Activated naive CD8-positive, alpha-beta T cell treated with anti-CD3 and anti-CD28 coated beads, Interleukin-2, amount 10 ng/mL, durations not matched to agents 7 days and 5 days (primary cell): ENCODE measurements at places on chromosomes 12 and 14. TPM values are rescaled to one million over a fixed set of nuclear protein-coding genes. Genes with fewer than 3 reads are reported as not detected.

OR6S1 gene
- total RNA-seq = not detected

PHC1 gene
- 23.9 TPM for total RNA-seq

SAMD15 gene
- total RNA-seq = not detected

MSI1 gene
- not detected for total RNA-seq

CLEC12A gene
- total RNA-seq = 4.0 TPM

MGP gene
- total RNA-seq = 0.60 TPM

DNA sequence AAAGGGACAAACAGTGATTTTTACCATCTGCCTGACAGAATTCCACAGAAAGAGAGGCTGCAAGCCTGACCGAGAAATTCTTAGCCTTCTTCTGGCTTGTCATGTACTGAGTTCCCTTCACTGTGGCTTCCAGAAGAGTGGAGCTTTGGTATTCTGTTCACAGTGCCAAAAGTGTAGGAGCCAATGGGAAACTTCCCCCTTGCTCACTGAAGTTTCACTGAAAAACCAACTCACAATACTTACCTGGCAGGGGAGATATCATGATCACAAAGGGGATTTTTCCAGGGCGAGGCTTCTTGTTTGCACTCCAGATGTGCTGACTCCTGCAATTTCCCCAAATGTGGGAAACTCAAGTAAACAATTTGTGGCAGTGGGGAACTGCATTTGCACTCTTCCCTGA lies 31.7 kb upstream of the MMP19 start:
- peaks cover 3% of the 10 kb centered on the region for H3K4me1 ChIP-seq
- H3K27ac ChIP-seq = no peak overlapping the region
- H3K36me3 ChIP-seq = peaks cover 12% of the 10 kb centered on the region
- H3K4me3 ChIP-seq = no peak overlapping the region
- H3K27me3 ChIP-seq = no peaks in the 10 kb centered on the region

- H3K36me3 ChIP-seq = peaks cover 7% of the 10 kb centered on the region
- no peaks in the 10 kb centered on the region for H3K27me3 ChIP-seq
- peaks cover 2% of the 10 kb centered on the region for H3K4me1 ChIP-seq
- peak; percentile 58 for DNase-seq
Observed at GRCh38 chr12:111304642-111305071, 64.2 kb downstream of the PHETA1 start.

DNA sequence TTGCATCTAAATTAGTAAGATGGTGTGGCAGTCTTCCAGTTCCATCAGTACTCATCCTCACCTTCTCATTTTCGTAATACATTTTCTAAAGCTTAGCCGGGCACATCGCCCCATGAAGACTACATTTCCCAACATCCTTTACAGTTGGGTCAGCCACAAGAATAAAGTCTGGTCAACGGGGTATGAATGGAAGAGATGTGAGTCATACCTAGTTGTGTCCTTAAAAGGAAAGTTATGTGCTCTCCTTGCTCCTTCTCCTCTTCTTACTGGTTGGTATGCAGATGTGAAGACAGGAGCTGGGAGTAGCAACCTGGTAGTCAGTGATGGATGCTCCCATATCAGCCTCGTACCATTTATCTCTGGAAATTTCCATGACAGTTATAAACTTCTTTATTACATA lies 35.9 kb upstream of the EGLN3 start:
- no peak for DNase-seq
- no peak overlapping the region for H3K4me3 ChIP-seq
- peaks cover 5% of the 10 kb centered on the region for H3K27me3 ChIP-seq
- no peak overlapping the region for H3K27ac ChIP-seq

DNA sequence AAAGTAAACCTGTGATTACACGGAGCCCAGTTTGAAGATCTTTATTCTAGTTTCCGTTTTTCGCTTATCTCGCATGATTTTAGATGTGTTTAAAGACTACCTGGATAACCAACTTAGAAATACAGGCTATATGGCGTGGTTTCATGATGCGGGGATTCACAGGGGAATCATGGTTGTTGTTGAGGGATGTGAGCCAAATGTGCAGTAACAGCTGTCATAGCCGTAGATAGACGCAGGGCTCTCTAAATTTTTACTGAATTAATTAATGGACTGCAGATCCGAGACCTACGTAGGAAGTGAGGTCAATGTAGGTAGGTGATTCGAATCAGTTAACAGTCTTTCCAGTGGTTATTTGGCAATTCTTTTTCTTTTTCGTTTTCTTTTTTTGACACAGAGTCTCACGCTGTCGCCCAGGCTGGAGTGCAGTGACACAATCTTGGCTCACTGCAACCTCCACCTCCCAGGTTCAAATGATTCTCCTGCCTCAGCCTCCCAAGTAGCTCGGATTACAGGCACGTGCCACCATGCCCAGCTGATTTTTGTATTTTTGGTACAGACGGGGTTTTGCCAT lies 144.9 kb upstream of the AMIGO2 start:
- H3K36me3 ChIP-seq = peaks cover 65% of the 10 kb centered on the region
- no peaks in the 10 kb centered on the region for H3K27me3 ChIP-seq
- H3K27ac ChIP-seq = peak overlapping the region; percentile 88
- DNase-seq = no peak
- H3K4me1 ChIP-seq = peaks cover 69% of the 10 kb centered on the region

GRCh38 chr14:89324501-89325298 lies 92.3 kb downstream of the FOXN3 start:
- peaks cover 55% of the 10 kb centered on the region for H3K36me3 ChIP-seq
- H3K4me3 ChIP-seq = peak overlapping the region; percentile 47
- H3K27ac ChIP-seq = no peak overlapping the region
- H3K27me3 ChIP-seq = no peaks in the 10 kb centered on the region
- H3K4me1 ChIP-seq = peaks cover 27% of the 10 kb centered on the region

DNA sequence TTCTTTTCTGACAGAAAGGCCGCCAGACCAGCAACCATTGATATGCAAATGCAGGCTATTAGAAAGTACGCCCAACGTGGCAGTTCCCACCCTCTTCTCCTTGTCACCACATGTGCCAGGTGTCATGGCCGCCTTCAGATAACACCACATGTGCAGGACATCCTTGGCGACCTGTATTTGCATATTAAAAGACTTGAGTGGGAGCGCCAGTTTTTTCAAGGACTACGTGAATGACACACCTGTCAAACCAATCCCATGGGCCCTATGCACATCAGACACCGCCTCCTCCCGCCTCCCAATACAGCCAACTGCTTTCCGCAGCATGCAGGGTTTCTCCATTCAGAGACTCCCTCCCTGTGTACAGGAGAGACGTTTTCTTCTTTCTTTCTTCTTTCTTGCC lies 318.6 kb upstream of the FAR2 start:
- no peak overlapping the region for H3K27ac ChIP-seq
- no peaks in the 10 kb centered on the region for H3K27me3 ChIP-seq
- DNase-seq = no peak
- H3K4me3 ChIP-seq = no peak overlapping the region

GRCh38 chr12:57619434-57620244 lies 8.4 kb downstream of the ARHGEF25 start:
- H3K36me3 ChIP-seq = no peaks in the 10 kb centered on the region
- peaks cover 88% of the 10 kb centered on the region for H3K27me3 ChIP-seq
- DNase-seq = no peak
- H3K4me3 ChIP-seq = peak overlapping the region; percentile 46
- peaks cover 21% of the 10 kb centered on the region for H3K4me1 ChIP-seq

GRCh38 chr14:44613061-44613712 lies 106.1 kb upstream of the FSCB start:
- H3K27me3 ChIP-seq = no peaks in the 10 kb centered on the region

DNA sequence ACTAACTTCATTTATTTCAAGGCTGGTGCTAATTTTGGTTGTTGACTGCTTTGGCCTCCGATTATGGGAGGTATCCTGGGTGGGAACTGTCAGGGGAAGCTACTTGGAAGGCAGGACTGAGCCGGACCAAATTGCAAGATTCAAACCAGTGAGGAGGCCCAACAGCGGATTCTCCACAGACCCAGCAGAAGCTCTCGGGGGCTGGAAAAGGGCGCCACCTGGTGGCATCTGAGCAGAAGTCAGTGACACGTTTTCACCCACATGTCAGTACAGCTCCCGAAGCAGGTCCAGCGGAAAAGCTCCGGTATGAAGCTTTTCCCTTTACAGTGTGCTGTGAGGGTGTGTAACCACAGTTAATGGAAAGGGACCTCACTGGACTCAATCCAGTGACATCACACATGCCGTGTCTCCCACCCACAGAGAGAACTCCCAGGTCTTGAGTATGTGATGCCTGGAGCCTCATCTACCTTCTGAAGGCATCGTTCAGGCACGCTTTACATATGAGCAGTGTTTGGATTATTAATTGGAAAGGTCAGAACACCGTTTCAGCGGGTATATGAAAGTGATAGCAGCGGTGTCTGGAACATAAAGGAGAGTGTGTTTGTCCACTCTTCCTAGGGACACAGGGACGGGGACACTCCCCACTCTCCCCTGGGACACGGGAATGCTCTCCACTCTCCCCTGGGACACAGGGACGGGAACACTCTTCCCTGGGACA lies 3.6 kb upstream of the P2RX2 start:
- H3K36me3 ChIP-seq = peaks cover 6% of the 10 kb centered on the region
- peaks cover 51% of the 10 kb centered on the region for H3K27me3 ChIP-seq
- H3K27ac ChIP-seq = no peak overlapping the region
- peak; percentile 85 for DNase-seq
- H3K4me3 ChIP-seq = no peak overlapping the region
- peaks cover 4% of the 10 kb centered on the region for H3K4me1 ChIP-seq

- no peaks in the 10 kb centered on the region for H3K36me3 ChIP-seq
- no peaks in the 10 kb centered on the region for H3K4me1 ChIP-seq
- no peak overlapping the region for H3K4me3 ChIP-seq
- H3K27me3 ChIP-seq = peaks cover 39% of the 10 kb centered on the region
Observed at GRCh38 chr14:106318700-106319099, 792.3 kb downstream of the TMEM121 start.

DNA sequence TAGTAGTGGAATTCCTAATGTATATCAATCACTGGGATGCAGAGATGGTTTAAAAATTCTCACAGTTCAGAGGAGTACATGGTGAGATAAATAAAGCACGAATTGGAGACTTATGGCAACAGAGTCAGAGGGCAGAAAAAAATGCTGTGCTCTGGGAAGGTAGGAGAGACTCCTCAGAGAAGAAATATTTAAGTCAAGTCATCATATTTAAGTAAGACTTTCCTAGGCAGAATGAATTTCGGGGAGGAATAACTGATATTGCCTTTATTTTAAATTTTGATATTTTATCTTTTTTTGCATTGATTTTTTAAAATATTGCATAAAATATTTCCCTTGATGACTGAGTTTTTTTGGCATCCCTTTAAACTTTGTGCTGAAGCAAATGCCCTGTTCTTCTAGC lies 67.4 kb downstream of the OTOGL start:
- no peak for DNase-seq
- peaks cover 10% of the 10 kb centered on the region for H3K27me3 ChIP-seq
- no peaks in the 10 kb centered on the region for H3K36me3 ChIP-seq
- no peaks in the 10 kb centered on the region for H3K4me1 ChIP-seq

DNA sequence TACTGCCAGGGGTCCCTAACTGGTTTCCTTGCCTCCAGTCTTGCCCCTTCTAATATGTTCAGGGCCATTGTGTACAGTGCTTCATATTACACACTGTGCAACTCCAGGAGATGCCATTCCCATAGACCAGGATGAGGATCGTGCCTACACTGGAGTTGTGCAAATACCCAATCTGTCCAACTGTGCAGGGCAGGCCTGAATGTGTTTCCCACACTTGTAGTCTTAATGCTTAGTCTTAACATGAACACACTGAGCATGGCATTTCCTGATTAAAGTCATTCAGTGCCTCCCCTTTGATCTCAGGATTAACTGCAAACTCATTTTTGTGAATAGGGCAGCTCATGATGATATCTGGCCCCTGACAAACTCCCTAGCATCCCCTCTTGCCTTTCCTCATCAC lies 165.5 kb downstream of the TTC8 start:
- no peaks in the 10 kb centered on the region for H3K36me3 ChIP-seq
- H3K4me1 ChIP-seq = no peaks in the 10 kb centered on the region
- no peak for DNase-seq
- no peak overlapping the region for H3K4me3 ChIP-seq
- H3K27me3 ChIP-seq = peaks cover 4% of the 10 kb centered on the region
- H3K27ac ChIP-seq = no peak overlapping the region

- no peak overlapping the region for H3K27ac ChIP-seq
- no peak for DNase-seq
- no peak overlapping the region for H3K4me3 ChIP-seq
- H3K4me1 ChIP-seq = no peaks in the 10 kb centered on the region
Observed at GRCh38 chr14:36183402-36183801, 6.9 kb upstream of the PTCSC3 start.

DNA sequence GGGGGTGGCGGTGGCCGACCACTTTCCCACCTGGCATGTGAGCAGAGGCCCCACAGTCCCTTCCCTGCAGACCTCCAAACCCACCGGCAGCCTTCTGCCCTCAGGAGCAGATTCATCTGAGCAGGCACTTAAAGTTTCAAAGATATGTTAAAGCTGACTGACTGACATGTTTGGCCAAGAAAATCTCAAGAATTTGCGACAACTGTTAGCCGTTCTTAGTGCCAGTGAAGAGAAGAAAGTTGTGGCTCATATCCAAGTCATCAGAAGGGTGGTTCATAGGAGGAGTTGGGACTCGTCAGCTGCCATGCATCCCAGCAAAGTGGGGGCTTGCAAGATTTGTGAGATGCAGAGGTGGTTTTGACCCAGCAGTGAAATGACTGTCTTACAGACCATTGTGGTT lies 27.2 kb downstream of the ELK3 start:
- H3K27me3 ChIP-seq = no peaks in the 10 kb centered on the region
- DNase-seq = no peak
- no peaks in the 10 kb centered on the region for H3K4me1 ChIP-seq

GRCh38 chr12:125966641-125967040 lies 901.4 kb downstream of the AACS start:
- no peaks in the 10 kb centered on the region for H3K27me3 ChIP-seq
- no peaks in the 10 kb centered on the region for H3K4me1 ChIP-seq
- H3K27ac ChIP-seq = no peak overlapping the region
- no peak for DNase-seq

- no peaks in the 10 kb centered on the region for H3K36me3 ChIP-seq
- peaks cover 30% of the 10 kb centered on the region for H3K27me3 ChIP-seq
- no peak overlapping the region for H3K27ac ChIP-seq
- H3K4me1 ChIP-seq = peaks cover 3% of the 10 kb centered on the region
- no peak for DNase-seq
- peak overlapping the region; percentile 61 for H3K4me3 ChIP-seq
Observed at GRCh38 chr12:49967777-49968250, 4.9 kb upstream of the AQP6 start.

DNA sequence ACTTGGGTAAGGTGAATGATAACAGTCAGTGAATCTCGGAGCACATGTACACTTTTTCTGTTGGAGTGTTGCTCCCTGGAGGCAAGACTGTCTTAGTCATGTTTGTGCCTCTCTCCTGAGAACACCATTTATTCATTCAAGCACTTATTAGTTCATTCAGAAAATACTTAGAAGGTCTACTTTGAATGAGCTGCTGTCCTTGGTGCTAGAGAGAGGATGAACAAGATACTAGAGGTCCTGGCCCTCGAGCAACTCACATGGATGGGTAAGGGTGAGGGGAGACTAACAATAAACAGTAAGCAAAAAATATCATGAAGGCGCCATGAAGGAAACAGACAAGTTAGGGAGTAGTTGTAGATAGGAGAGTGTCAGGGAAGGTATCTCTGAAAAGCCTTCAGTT lies 17.1 kb upstream of the SAMD4A start:
- H3K27me3 ChIP-seq = peaks cover 14% of the 10 kb centered on the region
- H3K4me1 ChIP-seq = no peaks in the 10 kb centered on the region
- H3K27ac ChIP-seq = no peak overlapping the region
- H3K36me3 ChIP-seq = no peaks in the 10 kb centered on the region
- H3K4me3 ChIP-seq = no peak overlapping the region

- DNase-seq = no peak
- H3K4me1 ChIP-seq = peaks cover 4% of the 10 kb centered on the region
- no peaks in the 10 kb centered on the region for H3K36me3 ChIP-seq
- no peak overlapping the region for H3K4me3 ChIP-seq
- no peak overlapping the region for H3K27ac ChIP-seq
Observed at GRCh38 chr12:102879-103168, 36.3 kb downstream of the IQSEC3 start.

- no peak for DNase-seq
- no peaks in the 10 kb centered on the region for H3K27me3 ChIP-seq
- no peaks in the 10 kb centered on the region for H3K36me3 ChIP-seq
Observed at GRCh38 chr14:68594737-68595380, 198.0 kb downstream of the ZFP36L1 start.
